Activated CD8-positive, alpha-beta memory T cell treated with anti-CD3 and anti-CD28 coated beads for 1 hour (primary cell): ENCODE measurements at places on chromosomes 5 and 9.

DNA sequence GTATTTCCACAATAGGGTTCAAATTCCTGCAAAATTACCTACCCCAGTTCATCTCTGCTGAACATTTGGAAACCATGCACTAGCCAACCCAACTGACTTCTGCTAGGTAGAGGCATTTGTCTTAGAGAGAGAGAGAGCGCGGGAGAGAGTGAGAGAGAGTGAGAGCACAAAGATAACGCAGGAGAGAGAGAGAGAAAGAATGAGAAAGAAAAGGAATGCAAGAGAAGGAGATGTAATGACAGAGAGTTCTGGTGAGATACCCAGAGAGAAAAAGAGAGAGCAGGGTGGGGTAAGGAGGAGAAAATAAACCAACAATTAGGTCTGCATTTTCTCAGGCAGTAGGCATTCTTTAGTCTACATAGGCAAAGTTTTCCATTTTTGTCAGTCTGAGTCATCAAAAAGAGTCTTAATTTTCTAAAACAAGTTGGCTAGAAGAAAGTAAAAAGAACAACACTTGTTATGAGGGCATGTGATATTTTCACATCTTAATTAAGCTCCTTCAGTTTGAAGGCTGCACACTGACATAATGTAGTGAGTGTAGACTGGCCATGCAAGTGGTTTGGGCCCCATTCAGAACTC is 98.2 kb downstream of the MAP1B start:
- no peak for DNase-seq

- DNase-seq: no peak
Observed at GRCh38 chr9:85995599-85995998, 54.7 kb downstream of the NAA35 start.

DNA sequence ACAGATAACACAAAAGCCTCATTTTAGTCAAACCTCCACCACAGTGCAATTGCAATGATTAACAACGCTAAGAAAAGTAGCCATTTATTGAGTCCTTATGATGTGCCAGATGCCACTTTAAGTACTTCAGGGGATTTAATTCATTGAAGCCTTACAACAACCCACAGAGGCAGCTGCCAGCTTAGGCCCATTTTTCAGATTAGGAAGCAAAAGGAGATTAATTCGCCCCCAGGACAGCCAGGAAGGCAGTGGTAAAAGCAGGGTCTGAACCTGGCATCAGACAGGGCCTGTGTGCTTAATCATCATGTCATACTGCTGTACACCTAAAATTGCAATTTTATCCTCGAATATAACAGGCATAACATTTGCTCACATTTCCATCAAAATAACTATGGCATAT is 23.9 kb downstream of the MED27 start:
- no peak for DNase-seq

DNA sequence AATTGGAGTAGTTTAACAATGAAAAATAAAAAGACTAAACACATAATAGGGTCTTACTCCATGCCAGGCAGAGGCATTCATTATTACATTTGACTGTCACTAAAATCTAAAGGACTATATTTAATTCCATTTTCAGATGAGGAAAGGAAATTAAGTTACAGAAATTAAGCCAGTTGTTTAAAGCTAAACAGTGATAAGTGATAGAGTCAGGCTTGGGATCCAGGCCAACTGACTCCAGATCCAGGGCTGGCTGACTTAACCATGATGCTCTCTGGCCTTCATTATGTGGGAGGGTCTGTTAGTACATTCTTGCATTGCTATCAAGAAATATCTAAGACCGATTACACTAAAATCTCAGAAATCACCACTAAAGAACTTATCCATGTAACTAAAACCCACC is 107.2 kb downstream of the ARHGEF28 start:
- DNase-seq: no peak

DNA sequence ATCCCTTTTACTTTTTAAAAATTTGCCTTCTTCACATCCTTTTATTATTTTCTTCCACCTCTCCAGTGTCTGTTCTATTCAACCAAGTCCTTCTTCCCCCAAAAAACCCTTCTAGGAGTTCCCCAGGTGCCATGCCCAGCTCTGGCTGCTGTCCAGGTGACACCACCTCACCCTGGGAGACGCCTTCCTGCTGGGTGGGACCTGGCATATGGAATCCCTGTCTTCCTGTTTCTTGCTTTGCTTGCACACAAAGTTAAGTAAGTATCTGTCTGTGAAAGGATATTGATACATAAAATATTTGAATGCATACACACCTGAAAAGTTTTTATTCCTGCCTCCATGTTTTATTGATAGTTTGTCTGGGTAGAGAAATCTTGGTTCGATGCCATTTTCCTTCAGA is 23.1 kb upstream of the MED10 start:
- DNase-seq: no peak

- no peak for DNase-seq
Observed at GRCh38 chr5:71662381-71662780, 56.7 kb upstream of the CARTPT start.

DNA sequence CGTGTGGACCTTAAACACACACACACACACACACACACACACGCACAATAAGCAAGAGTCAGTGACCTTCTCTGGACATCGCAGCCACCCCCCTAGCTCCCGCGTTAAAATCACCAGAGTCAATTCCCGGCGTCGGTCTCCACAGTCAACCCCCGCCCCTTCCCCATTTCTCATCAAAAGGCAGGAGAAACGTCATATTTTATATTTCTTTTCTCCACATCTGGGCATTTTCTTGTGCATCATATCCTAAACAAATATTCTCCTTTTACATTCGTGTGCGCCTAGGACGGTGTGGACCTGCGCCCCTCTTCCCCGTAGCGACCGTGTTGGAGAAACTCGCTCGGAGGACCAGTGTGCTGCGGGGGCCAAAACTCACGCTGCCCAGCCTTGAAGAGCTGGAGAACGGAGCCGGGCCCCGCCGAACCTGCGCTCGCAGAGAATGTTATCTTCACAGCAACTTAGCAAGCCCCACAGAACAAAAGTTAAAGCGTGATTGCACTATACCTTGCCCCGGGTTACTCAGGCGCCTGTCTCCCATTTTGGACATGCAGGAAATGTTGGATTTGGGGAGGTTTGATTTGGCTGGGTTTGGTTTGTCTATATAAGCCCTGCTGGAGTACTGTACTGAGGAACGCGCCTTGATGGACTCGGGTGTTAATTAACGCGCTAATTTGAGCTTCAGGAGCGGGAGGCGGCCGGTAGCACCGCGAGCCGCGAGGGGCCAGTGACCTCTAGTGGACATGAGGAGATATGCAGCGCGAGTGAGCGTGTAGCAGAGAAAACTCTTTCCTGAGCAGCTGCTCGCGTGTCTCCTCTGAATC is 192.4 kb downstream of the MEF2C start:
- DNase-seq: peak; percentile 12
